ENCODE measurements at places on chromosomes 6 and 20.
A peak's percentile ranks its signal among the peaks of the same experiment; 100 is the strongest.

DNA sequence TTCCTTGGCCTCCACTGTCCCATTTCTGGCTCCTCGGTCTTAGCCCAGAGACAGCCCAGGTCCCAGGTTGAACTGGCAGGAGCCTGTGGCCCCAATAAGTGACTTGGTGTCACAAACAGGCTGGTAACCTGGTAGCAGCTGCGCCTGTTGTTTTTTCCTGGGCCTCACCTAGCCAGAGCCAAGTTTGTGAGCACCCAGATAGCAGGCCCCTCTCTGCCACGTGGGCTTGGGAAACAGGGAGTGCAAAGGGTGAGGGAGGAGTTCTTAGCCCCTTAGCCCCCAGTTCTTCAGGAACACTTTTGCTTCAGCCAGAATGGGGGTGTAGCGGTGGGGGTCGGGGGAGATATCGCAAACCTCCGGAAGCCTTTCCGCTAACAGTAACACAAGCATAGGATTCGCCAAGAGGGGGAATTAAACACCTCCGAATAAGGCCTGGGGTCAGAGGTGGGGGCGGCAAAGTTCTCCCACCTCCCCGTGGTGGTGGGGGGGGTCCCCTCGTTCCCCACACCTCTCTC lies 760 bp downstream of the C6orf132 start:
- no peak for DNase-seq

DNA sequence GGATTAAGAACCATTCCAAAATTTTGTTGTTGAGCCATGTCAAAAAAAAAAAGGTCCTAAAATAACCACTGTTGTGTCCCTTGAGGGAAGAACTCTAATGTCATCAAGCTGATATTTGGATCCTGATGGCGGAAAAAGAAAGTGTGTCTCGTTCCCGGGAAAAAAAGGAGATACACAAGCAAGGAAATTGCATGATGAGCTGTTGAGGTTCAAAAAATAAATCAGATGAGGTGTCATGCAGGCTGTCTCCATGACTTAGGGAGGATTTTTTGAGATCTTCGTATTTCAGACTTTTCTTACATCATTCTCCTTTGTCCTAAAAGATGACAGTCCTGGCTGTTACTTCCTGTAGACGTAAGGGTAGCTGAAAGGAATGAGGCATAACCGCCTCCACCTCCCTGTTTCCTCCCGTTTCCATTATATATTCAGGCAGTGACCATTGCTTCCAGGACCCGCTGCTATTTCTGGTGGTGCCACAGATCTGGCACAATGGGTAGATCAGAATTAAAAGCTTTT lies 117.3 kb upstream of the TNFAIP3 start:
- DNase-seq = no peak

DNA sequence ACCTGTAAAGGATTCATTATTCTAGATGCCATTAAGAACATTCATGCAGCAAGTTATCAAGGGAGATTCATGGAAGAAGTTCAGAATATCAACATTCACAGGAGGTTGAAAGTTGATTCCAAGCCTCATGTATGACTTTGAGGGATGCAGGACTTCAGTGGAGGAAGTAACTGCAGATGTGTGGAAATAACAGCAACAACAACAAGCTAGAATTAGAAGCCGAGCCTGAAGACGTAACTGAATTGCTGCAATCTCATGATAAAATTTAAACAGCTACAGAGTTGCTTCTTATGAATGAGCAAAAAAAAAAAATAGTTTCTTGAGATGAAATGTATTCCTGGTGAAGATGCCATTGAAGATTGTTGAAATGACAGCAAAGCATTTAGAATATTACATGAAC lies 73.3 kb upstream of the NXT1 start:
- DNase-seq = no peak

- no peak for DNase-seq
Measured at GRCh38 chr6:113668641-113669408, 188.3 kb upstream of the MARCKS start.

GRCh38 chr6:161135695-161136591 lies 137.9 kb downstream of the AGPAT4 start:
- no peak for DNase-seq

- DNase-seq = no peak
Measured at GRCh38 chr6:156163311-156163710, 613.9 kb upstream of the ARID1B start.

GRCh38 chr6:6006428-6007365 lies at the start of gene NRN1:
Gene NRN1 (minus strand): TSS chr6:6006925. CDS start chr6:6006749, 176 bp downstream.
- DNase-seq = no peak

- DNase-seq = no peak
Measured at GRCh38 chr6:104326173-104327001, 533.3 kb downstream of the HACE1 start.

GRCh38 chr6:106536851-106537250 lies 92.4 kb downstream of the RTN4IP1 start:
- DNase-seq = peak; percentile 72

- DNase-seq = no peak
Measured at GRCh38 chr20:49396230-49396629, 86.2 kb downstream of the KCNB1 start.

DNA sequence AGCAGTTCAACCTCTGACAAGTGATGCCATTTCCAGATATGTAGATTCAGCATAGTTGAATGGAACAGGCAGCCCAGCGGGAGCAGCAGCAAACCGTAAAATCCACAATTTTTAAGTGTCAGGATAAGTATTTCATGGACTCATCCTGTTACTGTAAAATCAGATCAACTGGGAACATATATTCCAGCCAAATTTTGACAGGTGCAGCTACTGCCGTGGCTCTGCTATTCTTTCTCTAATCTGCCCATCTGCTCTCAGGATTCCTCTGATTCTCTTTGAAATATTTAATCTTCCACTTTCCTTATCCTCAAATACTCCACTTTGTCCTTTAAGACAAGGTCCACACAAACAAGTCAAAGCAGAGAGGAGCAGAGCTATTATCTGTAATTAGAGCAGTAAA lies 245.4 kb upstream of the ASCC3 start:
- no peak for DNase-seq

GRCh38 chr6:149451376-149452036 lies 33.3 kb downstream of the ZC3H12D start:
- no peak for DNase-seq

GRCh38 chr6:89409461-89410035 lies 2.5 kb downstream of the RRAGD start:
- no peak for DNase-seq

DNA sequence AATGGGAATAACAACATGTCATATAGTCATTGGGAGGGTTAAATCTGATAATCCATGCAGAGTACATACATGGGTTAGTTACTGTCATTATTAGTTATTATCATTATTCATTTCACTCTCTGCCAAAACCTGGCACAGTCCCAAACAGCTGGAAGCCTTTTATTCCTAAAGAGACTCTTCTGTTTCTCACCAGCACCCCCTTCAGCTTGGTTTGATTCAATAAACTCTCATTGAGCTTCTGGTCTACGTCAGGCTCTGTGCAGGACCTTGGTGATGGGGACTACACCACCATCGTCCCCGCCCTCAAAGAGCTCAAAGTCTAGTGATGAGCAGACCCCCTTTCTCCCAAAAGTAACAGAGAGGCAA lies 2.3 kb downstream of the KCNK15 start:
- DNase-seq = no peak

GRCh38 chr6:167106406-167106805 lies 16.5 kb upstream of the CCR6 start:
- DNase-seq = no peak

- no peak for DNase-seq
Measured at GRCh38 chr20:12916699-12917098, 92.1 kb upstream of the SPTLC3 start.

- peak; percentile 67 for DNase-seq
Measured at GRCh38 chr6:157184202-157185015, 138.9 kb downstream of the TMEM242 start.

GRCh38 chr6:169167581-169168301 lies 85.9 kb downstream of the THBS2 start:
- DNase-seq = no peak

DNA sequence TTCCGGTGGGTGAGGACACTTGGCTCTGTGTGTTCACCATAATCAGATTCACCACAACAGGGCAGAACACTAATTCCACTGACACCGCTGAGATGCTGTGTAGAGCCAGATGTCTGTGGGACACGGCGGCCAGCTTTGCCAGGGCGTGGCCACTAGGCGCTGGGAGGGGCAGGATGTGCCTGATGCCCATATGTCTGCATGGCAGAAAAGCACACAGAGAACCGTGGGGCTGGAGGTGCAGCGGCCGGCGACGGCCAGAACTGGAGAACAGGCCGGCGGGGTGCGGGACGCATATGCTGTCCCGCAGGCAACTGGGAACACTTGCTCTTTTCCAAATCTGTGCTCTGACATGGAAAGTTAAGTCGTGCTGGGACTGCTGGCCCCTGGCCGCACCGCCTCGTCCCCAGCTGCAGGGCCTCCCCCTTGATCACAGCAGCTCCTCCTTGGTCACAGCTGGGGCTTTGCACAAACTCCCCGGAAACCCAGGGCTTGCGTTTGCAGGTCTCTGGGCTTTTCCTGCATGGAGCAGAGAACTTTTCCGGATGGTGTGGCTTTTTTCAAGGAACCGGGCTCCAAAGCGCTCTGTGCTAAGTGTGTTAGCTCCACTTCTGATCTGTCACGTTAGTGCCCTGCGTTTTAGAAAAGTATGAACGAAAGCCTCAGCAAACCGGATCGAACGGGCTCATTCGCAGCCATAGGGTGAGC lies 31.1 kb downstream of the NTSR1 start:
- peak; percentile 70 for DNase-seq

- no peak for DNase-seq
Measured at GRCh38 chr6:11039040-11039439, 5.1 kb downstream of the ELOVL2 start.

DNA sequence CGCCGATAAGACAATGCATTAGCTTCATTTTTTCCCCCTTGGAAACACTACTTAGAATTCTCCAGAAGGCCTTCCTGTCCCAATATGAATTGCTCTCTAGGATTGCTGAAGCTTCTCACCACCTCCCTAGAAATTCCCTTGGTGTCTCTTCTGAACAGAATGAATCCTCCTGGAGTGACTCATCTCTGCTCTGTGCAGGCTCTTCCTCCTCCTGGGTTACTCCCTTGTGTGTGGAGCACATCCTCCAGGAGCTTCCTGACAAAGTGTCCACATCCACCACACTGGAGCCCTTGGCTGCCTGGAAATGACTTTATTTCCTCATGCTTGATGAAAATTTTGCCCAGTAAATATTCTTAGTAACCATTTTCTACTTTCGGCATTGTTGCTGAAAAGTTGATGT lies 54.4 kb downstream of the DTNBP1 start:
- no peak for DNase-seq

DNA sequence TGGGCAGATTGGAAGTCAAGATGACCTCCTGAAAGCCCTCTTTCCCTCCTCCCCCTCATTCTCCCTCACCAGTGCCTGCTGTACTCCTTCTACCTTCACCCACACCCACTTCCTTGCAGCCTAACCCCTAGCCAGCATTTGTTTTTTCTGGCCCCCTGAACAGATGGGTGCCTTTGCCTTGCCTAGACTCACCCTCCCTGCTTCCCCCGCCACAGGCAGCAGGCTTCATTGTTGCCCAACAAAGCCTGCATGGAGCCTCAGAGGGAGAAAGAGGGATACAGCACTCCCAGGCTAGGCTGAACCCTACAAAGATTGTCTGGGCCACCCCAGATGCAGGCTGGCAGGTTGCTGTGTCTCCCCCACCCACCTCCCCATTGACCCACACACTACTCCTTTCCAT lies 2.7 kb downstream of the MOCS1 start:
- DNase-seq = no peak

DNA sequence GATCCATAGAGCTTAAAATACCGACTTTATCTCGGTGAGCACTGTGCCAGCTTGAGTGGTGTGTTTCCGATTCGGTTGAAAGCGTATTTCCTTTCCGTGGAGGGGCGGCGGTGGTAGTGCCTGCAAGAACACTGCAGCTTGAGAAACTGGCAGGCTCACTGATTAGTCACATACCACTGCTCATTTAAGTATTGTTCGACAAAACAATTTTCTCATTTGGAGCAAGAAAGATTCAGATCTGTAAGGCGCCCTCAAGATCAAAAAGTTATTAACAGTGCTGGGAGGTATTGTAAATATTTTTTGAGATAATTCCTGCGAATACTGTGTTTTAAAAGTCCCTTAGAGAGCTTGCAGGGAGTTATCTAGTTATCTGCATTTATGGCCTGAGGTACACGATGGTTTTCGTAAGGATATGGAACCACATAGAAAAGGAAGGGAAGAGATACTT lies 1.3 kb downstream of the MAPK14 start:
- DNase-seq = peak; percentile 87

- no peak for DNase-seq
Measured at GRCh38 chr6:26431258-26432172, 8.8 kb upstream of the BTN3A3 start.

DNA sequence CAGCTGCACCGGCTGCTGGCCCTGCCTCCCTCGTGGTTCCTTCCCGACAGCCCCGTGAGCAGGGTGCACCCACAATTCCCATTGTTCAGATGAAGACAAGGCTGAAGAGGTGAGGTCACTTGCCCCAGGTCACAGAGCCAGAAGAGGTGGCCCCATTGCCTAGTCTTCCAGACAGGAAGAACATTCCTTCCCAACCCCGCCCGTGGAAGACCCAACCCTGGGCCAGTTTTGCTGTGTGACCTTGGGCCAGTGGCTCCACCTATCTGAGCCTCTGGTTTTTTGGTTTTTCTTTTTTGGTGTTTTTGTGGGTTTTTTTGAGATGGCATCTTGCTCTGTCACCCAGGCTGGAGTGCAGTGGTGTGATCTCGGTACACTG lies 61.7 kb downstream of the RIPOR3 start:
- DNase-seq = no peak

GRCh38 chr6:108689272-108690161 lies 128.8 kb downstream of the FOXO3 start:
- no peak for DNase-seq

DNA sequence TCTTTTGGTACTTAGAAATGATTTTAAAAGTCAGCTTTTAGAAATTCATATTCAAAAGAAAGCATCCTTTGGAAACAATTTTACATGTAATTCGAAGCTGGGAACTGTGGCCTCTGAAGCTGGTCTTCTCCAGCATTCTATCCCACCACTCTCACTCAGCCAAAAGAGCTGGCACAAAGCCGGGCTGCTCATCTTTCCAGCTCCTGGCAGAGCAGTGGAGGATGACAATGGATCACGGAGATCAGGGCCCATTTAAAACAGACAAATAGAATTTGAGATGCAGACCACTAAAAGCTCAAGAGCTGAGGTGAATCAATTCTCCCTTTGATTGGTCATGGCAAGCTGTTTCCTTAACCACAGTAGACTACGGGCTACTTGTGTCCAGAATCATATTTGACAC lies 60.6 kb downstream of the OTOR start:
- DNase-seq = no peak

DNA sequence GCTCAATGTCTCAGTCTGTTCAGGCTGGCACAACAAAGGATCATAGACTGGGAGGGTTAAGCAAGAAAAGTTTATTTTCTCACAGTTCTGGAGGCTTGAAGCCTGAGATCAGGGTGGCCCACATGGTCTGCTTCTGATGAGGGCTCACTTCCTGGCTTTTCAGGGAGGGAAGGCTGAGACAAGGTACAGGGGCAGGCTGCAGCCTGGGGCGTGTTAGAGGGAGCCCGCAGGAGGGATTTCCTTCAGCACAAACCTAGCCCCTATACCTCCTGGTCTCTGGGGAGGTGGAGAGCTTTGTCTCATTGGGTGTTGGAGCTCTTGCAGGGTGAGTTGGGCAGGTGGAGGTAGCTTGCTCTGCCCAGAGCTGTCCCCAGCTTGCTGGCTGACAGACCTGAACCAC lies 81.1 kb upstream of the GPR6 start:
- no peak for DNase-seq

GRCh38 chr6:163707387-163708355 lies 293.2 kb downstream of the QKI start:
- no peak for DNase-seq
